Spinal cord (tissue), 10 donors: ENCODE measurements at places on chromosomes 12 and 14.

DNA sequence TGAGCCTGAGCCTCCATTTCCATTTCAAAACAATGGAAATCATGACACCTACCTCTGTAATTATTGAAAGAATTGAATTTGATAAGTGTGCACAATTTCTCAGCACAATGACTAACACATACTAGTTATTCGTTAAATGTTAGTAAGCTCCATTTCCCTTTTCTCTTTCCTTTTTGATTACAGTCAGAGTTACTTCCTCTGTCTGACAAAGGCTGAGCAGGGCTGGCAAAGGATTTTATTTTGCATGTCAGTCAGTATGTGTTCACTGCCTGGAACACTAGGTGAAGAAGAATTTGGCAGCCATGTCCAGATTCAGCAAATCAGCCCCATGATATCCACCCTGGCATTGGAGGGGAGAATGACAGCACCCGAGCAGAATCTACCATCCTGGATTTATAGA lies 12.2 kb upstream of the RHOJ start:
- DNase-seq = no peak

GRCh38 chr14:71729596-71729995 lies 202.6 kb upstream of the RGS6 start:
- no peak for DNase-seq

DNA sequence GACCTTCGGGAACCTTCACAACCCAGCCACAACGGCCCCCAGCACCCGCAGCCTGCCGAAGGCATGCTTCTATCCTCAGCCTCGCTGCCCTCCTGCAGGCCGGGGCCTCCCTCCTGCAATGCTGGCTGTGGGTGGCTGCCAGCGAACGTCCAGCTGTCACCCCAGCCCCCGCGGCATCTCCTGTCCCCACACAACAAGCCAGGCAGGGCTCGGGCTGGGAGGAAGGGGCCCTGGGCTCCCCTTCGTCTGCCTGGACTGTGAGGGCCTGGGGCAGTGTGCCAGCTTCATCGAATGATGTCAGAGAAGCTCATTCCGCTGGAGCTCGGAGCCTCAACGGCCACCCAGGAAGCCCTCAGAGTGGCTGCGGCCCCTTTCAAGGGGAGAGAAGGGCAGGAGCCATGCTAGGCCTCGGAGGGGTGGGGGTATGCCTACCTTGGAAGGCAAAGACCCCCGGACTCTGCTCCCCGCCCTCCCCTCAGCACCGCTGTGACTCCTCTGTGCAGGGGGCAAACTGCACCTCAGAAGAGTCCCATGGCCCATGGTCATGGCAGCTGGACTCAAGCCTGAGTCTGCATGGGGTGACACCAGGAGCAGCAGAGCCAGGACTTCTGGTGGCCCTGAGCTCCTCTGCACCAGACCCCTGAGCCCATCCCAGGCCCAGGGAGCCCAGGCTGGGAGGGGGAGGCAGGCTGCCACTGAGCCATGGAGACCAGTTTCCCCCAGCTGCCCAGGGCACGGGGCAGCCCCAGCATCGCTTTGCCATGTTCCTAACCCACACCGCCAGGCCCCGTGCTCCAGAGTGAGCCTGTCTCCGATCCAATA lies 24.7 kb upstream of the C14orf180 start:
- DNase-seq = no peak

GRCh38 chr14:60183741-60184140 lies 18.5 kb upstream of the DHRS7 start:
- DNase-seq = no peak

GRCh38 chr14:33510991-33511390 lies 439.9 kb downstream of the EGLN3 start:
- DNase-seq = no peak

DNA sequence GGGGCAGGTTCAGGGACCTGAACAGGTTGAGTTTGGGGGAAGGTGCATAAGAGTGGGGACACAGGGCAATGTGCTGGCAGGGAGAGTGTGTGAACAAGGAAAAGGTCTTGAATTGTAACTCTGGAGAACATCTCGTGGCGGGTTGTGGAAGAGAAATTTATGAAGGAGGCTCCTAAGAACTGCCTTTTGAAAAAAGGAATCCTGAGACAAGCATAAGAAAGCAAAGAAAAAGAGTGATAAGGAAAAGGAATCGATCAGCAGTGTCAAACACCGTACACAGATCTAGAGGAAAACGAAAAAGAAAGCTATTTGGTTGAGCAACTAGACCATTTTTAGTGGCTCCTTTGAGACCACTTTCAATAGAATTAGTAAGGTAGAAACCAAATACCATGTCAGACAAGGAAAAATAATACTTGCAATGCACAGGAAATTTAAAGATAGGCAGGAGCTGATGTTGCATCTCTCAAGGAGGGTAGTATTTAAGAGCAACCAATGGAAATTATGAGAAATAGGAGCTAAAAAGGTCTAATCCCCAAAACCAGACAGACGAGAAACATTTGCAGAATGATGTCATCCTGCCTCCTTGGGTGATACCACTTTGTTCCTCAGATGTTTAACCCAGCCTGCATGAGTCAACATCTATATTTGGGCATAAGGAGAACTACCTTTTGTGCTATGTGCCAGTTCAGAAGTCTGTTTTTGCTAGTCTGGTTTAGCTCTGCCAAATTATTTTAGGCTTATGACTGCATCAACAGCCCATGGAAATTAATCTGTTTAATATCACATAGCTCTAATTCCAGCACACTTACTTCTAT lies 64.5 kb upstream of the STK38L start:
- no peak for DNase-seq

DNA sequence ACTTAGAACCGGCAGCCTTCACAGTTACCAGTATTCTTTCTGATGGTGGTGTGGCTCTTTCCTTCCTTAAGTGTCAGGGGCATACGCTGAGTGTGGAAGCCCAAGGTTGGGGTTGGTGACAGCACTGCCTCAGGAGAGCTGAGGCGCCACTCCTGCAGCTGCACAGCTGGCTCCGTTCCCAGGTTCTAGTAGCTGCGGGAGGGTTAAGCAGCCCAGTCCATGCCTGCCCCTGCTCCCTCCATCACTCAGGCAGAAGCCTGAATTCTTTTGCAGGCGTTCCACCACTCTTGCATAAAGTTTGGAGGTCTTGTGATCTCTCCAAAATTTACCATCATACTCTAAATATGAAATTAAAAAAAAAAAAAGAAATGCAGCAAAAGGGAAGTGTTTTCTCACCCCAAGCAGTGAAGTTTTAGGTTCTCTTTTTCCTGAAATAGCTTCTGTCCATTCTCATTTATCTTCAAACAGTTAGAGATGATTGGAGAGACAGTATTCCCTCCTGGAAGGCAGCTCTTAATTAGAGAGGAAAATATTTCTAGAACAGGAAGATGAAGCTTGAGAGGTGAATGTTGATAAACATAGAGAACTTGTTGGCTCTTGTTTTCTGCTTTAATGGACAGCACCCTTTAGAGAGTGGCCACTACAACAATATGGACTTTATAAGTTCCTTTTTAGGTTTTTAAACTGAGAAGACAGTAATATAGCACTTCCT lies 136.1 kb downstream of the FGD4 start:
- DNase-seq = no peak

DNA sequence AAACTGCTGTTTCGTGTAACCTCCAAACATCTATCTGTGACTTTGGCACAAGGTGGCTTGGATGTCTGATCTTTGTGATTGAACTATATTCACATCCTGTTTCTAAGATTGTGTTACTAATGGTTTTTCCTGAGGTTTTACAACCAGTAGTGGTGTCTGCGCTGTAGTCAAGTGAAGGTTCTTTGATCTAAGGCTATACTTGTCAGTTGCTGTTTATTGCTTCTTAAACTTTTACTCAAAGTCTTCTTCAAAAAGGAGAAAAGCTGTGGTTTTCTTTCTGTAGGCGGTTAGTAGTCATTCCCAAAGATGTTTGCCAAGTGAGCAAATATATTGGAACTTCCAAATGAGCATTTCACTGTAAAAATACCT lies 12.3 kb upstream of the CALM1 start:
- no peak for DNase-seq

GRCh38 chr12:42744539-42745182 lies 155.1 kb upstream of the PRICKLE1 start:
- DNase-seq = no peak

- DNase-seq = no peak
Observed at GRCh38 chr12:15356951-15357364, 34.6 kb downstream of the PTPRO start.

GRCh38 chr14:65850429-65851135 lies 438.1 kb downstream of the FUT8 start:
- no peak for DNase-seq

GRCh38 chr14:55131370-55132137 lies 2.5 kb downstream of the LGALS3 start:
- DNase-seq = no peak

DNA sequence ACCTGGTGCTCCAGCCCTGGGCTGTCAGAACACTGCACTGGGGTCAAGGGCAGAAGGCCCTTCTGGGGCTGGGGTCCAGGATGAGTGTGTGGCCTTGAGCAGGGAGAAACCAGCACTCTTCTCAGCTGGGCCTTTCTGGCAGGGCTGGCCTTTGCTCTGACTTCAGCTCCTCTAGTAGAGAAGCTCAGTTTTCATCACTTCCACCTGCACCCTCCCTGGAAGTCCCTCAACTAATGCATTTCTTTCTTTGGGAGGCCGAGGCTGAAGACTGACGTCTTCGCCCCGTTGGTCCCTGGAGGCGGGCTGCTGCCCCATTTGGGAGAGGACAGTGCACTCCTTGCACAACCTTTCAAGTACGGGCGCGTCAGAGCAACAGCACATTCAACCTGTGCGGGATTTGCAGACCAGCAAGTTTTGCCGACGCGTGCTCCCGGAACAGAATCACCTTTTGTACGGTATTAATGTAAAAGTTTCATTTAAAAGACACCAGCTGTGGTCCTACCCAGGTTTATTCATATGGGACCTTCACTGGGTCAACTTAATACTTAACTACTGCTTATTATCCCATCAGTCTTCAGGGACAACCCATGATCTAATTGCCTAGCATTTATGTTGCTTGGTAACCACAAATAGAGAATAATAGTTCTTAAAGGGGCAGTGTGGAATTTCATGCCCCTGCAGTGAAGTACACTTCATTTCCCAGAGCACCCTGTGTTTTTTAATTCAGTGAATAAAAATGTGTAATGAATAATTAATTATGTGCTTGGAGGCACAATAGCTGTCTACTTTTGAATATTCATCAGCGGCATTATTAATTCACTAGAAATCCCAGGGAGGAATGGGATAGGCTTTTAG lies 134.8 kb upstream of the VRK1 start:
- peak; percentile 86 for DNase-seq

DNA sequence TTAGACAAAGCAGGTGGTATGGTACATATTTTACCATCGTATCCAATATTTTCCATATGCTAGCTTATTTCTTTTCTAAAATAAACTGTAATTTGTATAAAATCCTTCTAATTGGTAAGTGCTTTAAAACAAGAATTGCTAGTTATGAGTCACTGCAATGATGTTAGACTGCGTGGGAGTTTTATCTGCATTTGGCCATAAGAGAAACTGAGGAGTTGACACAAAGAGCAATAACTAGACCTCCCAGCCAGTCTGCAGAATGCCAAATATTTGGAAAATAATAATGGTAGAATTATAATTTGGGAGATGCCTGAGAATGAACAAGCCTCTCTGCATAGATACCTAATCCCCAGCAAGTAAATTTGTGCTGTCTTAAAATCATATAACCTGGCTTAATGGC lies 61.7 kb upstream of the PTPRR start:
- no peak for DNase-seq

GRCh38 chr12:5736016-5736415 lies 209.0 kb downstream of the ANO2 start:
- DNase-seq = no peak
